ENCODE measurements at places on chromosomes 6 and 20.

- no peak for DNase-seq
Observed at GRCh38 chr20:49532285-49532946, 35.5 kb downstream of the PTGIS start.

- DNase-seq: no peak
Observed at GRCh38 chr6:19297880-19298279, 539.3 kb upstream of the ID4 start.

DNA sequence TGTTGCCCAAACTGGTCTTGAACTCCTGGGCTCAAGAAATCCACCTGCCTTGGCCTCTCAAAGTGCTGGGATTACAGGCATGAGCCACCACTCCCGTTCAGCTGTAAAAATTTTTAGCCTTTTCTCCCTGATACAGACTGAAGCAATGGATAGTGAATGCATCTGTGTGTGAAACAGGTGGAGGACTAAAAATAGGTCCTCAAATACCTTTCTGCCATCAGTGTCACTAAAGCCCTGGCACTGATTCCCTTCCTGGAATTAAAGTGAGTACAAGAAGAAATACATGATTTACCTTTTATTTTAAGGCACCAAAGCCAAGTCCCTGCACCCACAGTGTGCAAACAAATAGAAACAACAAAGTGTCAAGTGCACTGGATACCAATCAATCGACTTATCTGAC lies 25.1 kb downstream of the TULP4 start:
- DNase-seq: no peak

- DNase-seq: no peak
Observed at GRCh38 chr6:76682842-76683241, 610.4 kb upstream of the IMPG1 start.

DNA sequence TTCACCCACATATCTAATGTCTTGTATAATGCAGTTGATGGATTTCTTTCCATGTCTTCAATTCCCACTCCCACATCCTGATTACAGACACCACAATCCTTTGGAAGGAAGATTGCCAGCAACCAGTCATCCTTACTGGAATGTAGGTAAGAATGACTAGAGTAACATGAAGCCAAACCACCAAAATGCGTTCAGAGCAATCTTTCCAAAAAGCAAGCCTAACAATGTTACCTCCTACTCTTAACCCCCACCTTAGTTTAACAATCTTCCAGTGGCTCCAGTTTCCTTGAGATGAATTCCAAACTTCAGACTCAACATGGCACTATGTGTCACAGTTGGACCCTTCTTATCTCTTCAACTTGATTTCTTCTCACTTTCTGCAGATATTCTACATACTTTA lies 685.6 kb downstream of the DOK5 start:
- DNase-seq: no peak

DNA sequence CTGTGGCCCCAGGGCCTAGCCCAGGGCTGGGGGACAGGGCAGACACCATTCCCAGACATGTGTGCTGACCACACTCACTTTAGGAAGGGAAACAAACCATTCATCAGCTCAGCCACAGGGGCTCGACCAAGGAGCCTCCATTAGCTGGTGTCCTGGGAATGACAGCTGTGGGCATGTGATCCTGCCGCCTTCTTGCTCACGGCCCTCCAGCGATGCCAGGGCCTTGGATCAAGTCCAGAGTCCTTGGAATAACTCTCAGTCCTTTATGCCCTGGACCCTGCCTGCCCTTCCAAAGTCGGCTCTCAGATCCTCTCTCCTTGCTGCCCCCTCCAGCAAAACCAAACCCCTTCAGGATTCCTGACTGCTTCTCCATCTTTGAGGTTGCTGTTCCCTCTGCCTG lies 165.0 kb upstream of the RNF24 start:
- no peak for DNase-seq

- peak; percentile 61 for DNase-seq
Observed at GRCh38 chr6:147099974-147100373, 104.2 kb upstream of the STXBP5 start.

DNA sequence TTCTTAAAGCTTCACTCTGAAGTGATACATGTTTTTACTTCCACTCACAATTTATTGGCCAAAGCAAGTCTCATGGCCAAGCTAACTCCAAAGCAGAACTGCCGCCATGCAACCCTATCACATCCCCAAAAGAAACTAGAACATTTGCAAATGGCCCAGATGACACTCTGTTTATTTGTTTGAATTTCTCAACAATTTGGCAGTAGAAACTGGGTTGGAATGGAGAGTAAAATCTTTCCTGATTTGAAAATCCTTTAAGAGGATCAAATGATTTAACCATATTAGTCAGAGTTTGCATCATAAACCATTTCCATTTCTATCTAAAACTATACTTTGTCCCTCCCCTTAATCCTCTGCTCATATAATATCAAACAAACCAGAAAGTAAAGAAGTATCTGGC lies 39.1 kb upstream of the E2F3 start:
- no peak for DNase-seq

GRCh38 chr6:16540804-16541752 lies 220.2 kb downstream of the ATXN1 start:
- DNase-seq: no peak

DNA sequence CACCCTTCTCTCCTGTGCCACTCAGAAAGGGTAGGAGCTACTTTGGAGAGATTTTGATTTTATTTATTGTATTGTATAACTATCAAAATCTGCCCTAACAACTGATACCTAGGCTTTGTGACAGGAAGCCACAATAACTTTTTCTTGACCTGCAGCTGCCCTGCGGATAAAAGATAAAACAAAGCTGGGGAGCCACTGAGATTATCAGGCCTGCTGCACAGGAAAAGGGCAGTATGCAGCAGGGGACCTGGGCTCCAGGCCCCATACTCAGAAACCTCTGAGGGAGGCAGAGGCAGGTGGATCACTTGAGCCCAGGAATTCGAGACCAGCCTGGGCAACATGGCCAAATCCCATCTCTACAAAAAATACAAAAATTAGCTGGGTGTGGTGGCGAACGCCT lies 980 bp upstream of the SNX21 start:
- no peak for DNase-seq

GRCh38 chr6:63919556-63920110 lies 284.0 kb downstream of the PHF3 start:
- no peak for DNase-seq

- no peak for DNase-seq
Observed at GRCh38 chr6:90241229-90241880, 55.3 kb downstream of the BACH2 start.

DNA sequence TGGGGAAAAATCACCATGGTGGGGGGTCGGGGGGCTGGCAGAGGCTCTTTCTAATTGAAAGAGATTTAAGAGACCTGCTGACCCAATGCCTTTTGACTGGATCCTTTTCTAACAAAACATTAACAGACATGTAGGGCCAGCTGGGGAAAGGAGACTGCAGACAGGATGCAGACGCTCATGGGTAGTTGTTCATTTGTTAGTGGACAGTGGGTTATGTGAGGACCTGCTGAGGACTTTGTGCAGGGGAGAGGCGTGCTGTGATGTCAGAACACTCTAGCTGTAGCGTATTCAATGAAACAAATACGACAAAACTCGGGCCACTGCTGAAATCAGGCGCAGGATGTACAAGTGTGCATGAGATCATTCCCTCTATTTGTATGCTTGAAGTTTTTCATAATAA lies 1.2 kb downstream of the IP6K3 start:
- DNase-seq: no peak

DNA sequence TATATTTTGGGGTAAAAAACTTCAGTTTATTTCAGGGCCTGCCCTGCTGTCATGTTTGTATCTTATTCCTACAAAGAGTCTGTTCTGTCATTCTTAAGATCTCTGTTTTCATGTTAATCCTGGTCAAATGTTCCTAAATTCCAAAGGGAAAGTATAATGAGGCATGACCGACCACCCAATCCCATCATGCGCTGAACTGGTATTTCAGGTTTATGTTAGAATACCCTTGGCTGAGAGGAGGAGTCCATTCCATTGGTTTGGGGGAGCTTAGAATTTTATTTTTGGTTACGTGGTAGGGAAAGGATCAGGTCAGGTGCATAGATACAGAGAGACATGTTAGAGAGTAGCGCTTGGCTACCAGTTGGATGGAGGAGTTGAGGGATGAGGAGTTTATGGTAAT lies 25.7 kb downstream of the CFAP61 start:
- no peak for DNase-seq

GRCh38 chr20:7379621-7380220 lies 560.5 kb downstream of the HAO1 start:
- DNase-seq: no peak

DNA sequence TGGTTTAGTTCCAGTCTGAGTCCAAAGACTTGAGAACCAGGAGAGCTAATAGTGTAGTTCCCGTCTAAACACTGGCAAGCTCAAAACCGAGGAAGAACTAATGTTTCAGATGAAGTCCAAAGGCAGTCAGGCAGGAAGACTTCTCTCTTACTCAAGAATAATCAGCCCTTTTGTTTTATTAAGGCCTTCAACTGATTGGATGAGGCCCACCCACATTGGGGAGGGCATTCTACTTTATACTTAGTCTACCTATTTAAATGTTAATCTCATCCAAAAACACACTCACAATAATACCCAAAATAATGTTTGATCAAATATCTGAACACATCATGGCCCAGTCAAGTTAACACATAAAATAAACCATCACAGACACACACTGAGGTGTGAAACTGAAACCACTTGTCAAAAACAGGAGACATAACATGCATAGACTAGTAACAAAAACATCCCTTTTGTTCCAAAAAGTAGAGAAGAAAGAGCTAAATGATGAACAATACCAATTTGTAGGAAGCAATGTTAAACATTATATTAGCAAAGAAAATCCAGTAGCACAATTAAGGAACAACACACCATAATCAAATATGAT lies 50.2 kb upstream of the SENP6 start:
- DNase-seq: no peak

- DNase-seq: no peak
Observed at GRCh38 chr20:3237011-3237957, 1.7 kb downstream of the SLC4A11 start.

DNA sequence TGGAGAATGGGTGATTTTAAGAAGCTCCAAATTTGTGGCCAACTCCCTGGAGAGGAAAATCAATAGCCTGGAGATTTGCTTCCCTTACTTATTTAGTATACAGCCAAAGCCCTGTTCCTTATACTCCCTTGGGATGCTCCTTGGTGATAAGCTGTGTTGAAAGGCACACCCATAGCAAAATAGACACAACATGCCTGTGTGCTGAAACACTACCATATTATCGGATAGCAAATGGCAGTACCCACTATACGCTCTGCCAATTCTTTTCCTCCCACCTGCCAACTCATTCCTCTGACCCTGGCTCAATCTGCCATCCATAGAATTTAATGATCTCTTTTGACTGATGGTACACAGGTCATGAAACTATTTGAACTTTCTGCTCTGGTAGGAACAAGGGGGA lies 98.2 kb downstream of the CLIC5 start:
- DNase-seq: no peak

DNA sequence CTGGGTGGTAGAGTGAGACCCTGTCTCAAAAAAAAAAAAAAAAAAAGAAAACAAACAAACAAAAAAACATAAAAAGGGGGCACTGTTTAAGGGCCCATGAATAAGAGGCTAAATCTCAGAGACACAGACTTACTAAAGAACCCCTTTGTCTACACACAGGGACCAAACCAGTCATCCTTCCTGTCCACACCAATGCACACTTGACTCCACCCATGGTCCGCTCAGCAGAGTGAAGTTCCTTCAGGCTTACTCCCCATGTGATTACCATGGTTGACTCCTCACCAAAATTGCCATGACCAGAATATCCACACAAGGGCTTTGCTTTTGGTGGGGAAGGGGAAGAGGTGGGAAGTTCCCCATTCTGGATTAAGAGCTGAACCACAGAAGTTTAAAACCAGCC lies 19.4 kb upstream of the REPS1 start:
- DNase-seq: no peak

GRCh38 chr6:20402342-20403069 lies 827 bp downstream of the E2F3 start:
- DNase-seq: no peak

DNA sequence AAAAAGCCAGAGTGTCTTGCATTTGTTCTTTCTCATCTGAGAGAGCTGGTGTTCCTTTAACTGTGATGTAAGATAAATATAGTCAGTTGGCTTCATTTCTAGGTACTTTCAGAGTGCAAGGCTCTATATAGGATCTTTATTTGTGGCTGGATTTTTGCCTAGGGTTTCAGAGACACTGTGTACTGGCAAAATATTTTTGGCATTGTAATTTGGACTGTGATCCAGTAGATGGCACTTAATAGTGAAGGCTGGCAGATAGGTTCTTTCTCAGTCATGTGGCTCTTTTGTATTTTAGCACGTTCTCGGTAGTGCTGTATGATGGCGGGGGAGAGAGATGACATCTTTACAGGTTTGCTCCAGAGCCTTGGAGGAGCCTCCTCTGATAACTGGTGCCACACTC lies 26.8 kb upstream of the SLC35B3 start:
- DNase-seq: no peak

- no peak for DNase-seq
Observed at GRCh38 chr6:74447013-74447412, 751.0 kb downstream of the CD109 start.

DNA sequence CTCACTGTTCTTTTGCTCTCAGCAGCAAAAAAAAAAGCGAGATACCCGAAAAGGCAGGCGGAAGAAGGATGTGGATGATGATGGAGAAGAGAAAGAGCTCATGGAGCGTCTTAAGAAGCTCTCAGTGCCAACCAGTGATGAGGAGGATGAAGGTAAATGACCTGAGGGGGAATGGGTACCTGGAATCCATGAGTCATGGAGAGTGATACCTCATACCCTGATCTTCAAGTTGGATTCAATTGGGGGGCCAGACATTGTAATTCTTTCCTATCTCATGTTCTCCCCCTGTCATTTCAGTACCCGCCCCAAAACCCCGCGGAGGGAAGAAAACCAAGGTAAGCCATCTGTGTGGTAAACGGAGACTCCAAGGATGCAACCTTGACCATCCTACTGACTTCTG lies 6.8 kb downstream of the ABCF1 start:
- DNase-seq: no peak

DNA sequence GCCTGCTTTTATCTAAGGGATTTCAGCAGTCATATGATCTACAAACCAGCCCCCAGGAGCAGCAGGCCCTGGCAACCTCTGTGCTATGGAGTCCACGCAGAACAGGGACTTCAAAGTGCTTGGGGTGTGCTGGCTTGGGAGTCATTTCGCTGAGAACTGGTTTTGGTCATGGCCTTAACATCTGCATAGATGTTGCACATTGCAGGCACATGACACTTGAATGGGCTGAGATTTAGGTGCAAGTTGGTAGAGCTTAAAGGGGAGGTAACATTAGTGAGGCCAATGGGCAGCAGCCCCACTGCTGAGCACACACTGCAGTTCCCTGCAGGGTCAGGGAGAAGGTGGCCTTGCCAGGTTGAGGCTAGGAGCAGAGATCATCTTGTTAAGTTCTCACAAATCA lies 43.6 kb downstream of the RREB1 start:
- DNase-seq: no peak

Measured in AG04450 (cell line).